Jurkat, Clone E6-1 (cell line): ENCODE measurements at places on chromosomes 2 and 18.
A peak's percentile ranks its signal among the peaks of the same experiment; 100 is the strongest.

GRCh38 chr2:172484253-172484652 is 56.9 kb downstream of the ITGA6 start:
- DNase-seq, result peak; percentile 54

DNA sequence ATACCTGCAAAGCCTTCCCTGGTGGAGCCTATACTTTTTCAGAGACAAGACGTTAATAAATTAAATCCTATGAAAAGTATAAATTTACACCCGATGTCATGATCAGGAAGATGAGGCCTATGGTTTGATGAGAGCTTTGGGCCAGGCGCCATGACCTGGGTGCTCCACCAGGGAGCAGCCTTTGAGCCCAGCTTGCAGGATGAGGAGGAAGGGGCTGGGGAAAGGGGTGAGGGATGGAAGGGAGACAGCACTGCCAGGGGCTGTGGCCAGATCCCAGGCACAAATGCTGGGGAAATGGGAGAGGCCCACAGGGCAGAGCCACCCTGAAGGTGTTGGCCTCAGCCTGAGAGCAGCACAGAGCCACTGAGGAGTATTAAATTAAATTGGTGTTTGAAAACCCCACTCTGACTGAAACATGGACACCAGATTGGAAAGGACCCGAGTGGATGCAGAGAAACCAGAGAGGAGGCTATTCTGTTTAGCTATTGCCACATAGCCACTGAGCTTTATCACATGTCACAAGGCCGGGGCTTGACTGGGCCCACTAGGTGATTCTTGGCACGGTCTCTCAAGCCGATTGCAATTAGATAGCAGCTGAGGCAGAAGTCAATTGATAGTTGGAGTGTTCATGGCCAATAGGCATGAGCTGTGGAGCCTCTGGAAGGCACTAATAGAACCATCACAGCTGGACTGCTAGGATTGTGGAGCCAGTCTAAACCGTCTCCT is 9.6 kb upstream of the FAHD2A start:
- no peak for DNase-seq

- no peak for DNase-seq
Observed at GRCh38 chr2:99878581-99879350, 263.6 kb downstream of the AFF3 start.

- no peak for DNase-seq
Observed at GRCh38 chr2:9106338-9107167, 100.1 kb upstream of the ASAP2 start.

DNA sequence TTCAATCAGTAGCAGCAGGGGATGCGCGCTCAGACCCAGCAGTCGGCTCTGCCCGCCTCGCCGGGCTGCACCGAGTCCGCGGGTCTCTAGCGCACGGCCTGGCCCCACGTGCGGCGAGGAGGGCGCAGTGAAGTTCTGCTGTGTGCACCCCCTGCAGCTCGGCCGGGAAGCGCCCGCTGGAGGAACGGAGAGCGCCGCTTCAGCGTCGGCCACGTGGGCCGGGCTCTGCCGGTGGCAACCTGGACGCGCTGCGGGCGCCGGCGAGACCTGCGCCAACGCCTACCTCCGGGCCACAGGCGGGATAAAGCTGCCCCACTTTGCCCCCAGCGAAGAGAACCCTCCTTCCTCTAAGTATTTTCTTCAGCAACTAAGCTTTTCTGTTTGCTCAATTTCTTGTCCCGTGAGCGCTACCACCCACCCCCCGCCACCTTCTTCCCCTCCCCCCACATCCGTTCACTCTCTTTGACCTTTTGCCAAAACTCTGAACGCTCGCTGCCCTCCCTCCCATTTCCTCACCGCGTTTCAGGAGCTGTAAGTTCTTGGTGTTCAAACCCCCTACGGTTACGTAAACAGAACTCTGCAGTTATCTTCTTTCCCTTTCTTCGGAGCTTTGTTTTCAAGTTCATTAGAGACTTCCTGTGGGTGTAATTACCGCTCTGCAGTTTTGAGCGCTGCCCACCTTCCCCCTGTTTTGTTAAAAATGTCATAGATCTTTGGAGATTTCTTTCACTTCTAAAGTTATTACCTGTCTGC is 42.6 kb upstream of the EDAR start:
- DNase-seq, result peak; percentile 98
